HT-29 (cell line): ENCODE measurements at places on chromosomes 13 and 19. TPM values are rescaled to one million over a fixed set of nuclear protein-coding genes. Genes with fewer than 3 reads are reported as not detected.

The SIGLEC5 gene
- total RNA-seq, result not detected in 2 replicates

The FLT3LG gene
- 1.6 and 2.1 TPM in 2 replicates for total RNA-seq

The ZNF132 gene
- total RNA-seq, result not detected in 2 replicates

The LYPD5 gene
- 0.05 and 0.23 TPM in 2 replicates for total RNA-seq

The SERPINE3 gene
- total RNA-seq, result not detected in 2 replicates

The FGF21 gene
- not detected in 2 replicates for total RNA-seq

The IFNL4 gene
- total RNA-seq, result not detected in 2 replicates

The CEBPG gene
- 35.9 and 37.4 TPM in 2 replicates for total RNA-seq

The SMAD9 gene
- total RNA-seq, result 0.10 TPM in 1 of 2 replicates, not detected in the other
